ENCODE measurements at places on chromosomes 7 and 10.
A peak's percentile ranks its signal among the peaks of the same experiment; 100 is the strongest.

GRCh38 chr10:95423164-95424005 is 132.6 kb upstream of the PDLIM1 start:
- DNase-seq, result no peak

GRCh38 chr10:88315755-88316154 is 267.4 kb downstream of the RNLS start:
- no peak for DNase-seq

GRCh38 chr10:49844775-49845595 is 82.9 kb upstream of the OGDHL start:
- DNase-seq, result no peak

DNA sequence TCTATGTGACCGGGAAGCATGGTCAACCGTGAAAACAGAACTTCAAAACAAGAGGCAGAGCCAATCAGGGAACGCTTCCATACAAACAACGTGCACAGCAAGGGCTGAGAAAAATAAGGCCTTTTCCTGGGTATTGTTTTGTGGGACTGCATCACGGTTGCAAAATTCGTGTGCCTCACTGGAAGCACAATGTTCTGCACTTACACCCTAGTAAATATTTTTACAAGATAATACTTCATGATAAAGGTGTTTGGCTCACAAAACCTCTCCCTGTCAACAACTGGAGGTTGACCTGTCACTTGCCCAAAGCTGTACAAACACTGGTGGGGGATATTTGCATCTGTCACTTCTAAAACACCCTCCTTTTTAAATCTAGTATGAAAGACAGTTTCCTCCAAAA is 37.0 kb downstream of the KLF6 start:
- no peak for DNase-seq

- no peak for DNase-seq
Measured at GRCh38 chr10:32970910-32971309, 12.9 kb upstream of the ITGB1 start.

GRCh38 chr10:19835952-19836351 is 19.7 kb downstream of the PLXDC2 start:
- DNase-seq, result no peak

- no peak for DNase-seq
Measured at GRCh38 chr10:42872865-42873435, 90.4 kb downstream of the BMS1 start.

DNA sequence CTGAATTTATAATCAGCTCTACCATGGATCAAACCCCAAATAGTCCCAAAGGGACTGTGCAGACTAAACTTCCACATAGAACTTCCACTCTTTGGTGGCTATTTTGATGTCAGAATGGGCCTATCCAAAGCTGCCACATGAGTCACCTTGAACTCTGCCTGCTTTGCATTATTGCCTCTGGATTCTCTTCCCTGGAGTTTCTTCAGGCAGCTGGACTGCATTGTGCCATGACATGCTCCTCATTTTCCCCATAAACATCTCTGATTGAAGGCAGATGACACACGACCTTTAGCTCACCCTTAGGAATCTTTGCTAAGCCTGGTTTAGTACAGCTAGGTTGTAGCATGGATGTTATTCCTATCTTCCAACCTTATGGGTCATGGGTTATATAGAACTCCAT is 251.7 kb downstream of the FZD1 start:
- no peak for DNase-seq

DNA sequence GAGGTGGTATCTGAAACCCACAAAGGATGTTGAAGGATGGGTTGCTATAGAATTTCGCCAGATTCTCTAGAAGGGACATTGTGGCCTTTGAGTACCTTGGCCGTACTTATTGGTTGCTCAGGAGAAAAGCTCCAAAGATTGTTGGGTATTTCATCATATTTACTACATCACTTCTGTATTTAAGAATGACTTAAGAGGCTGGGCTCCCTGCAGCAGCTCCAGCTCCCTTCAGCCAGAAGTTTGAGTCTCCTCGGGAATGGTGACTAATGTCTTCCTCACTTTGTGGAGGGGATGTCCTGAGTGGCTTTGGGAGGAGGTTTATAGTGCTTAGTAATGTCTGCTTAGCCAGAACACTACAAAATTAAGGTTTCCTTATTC is 18.1 kb downstream of the MINDY4 start:
- no peak for DNase-seq

GRCh38 chr7:116455009-116455408 is 44.5 kb upstream of the CAV2 start:
- no peak for DNase-seq

- DNase-seq, result peak; percentile 12
Measured at GRCh38 chr10:132510174-132510611, 27.4 kb upstream of the INPP5A start.

DNA sequence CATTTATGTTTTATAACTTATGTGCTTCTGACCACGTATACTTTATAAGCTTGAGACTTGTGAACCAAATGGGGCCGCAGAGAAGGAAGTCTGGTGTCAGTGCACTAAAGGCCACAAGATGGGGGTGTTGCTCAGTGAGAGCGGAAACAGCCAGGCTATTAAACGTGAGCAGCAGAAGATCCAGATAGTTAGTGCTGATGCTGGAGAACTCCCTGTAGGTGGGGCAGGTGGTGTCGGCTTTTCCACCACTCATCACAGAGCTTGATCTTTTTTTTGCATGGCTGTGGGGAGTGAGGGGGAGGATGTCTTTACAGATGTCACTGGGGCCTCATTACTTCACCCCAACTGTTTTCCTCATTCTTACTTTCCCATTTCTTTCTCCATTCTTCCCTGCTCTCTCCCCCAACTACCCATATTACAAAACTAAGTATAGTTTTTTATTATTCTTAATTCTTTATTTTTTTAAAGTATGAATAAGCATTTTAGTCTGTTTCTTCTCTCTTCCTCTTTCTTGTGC is 34.7 kb downstream of the ACADSB start:
- DNase-seq, result no peak
